ENCODE measurements at places on chromosomes 3 and 15. TPM values are rescaled to one million over a fixed set of nuclear protein-coding genes. Genes with fewer than 3 reads are reported as not detected.

ARGFX gene
- not detected for total RNA-seq

CHDH gene
- 0.07 TPM for total RNA-seq

PCLAF gene
- total RNA-seq = 64.4 TPM

CLDND1 gene
- 52.2 TPM for total RNA-seq

AADACL2 gene
- not detected for total RNA-seq

RPL32 gene
- total RNA-seq = 2,337 TPM

ITIH1 gene
- not detected for total RNA-seq

IL5RA gene
- total RNA-seq = not detected

FOXL2NB gene
- 0.92 TPM for total RNA-seq

GNAT1 gene
- total RNA-seq = not detected

SHF gene
- total RNA-seq = 0.44 TPM

XIRP1 gene
- total RNA-seq = not detected

CCDC191 gene
- total RNA-seq = 1.7 TPM

REC114 gene
- not detected for total RNA-seq

UBXN7 gene
- 17.8 TPM for total RNA-seq

AMOTL2 gene
- total RNA-seq = 79.5 TPM

ACKR4 gene
- total RNA-seq = 0.31 TPM

HYKK gene
- 1.7 TPM for total RNA-seq

GPR15 gene
- not detected for total RNA-seq

MAP1A gene
- total RNA-seq = 0.24 TPM

GRK7 gene
- total RNA-seq = not detected

UBAP1L gene
- 0.49 TPM for total RNA-seq

CCR1 gene
- not detected for total RNA-seq

ZIC4 gene
- total RNA-seq = not detected

TGM5 gene
- not detected for total RNA-seq

IQCF6 gene
- total RNA-seq = not detected

ZMYND10 gene
- total RNA-seq = 0.44 TPM

UPK1B gene
- 4.8 TPM for total RNA-seq

ANKRD63 gene
- total RNA-seq = not detected

CFAP44 gene
- total RNA-seq = 1.0 TPM

TRH gene
- not detected for total RNA-seq

GP9 gene
- not detected for total RNA-seq

AMIGO3 gene
- not detected for total RNA-seq

PLA2G4D gene
- total RNA-seq = 0.07 TPM

ZPLD1 gene
- 0.46 TPM for total RNA-seq

GMNC gene
- total RNA-seq = not detected

FGD5 gene
- not detected for total RNA-seq

SERF2 gene
- total RNA-seq = 692 TPM

CDHR4 gene
- total RNA-seq = not detected

CCDC50 gene
- total RNA-seq = 56.2 TPM

SLC6A11 gene
- total RNA-seq = 5.7 TPM

FANCD2OS gene
- total RNA-seq = not detected

GOLGA8J gene
- 0.07 TPM for total RNA-seq

LTK gene
- not detected for total RNA-seq

EPHA3 gene
- total RNA-seq = 0.04 TPM

AQR gene
- total RNA-seq = 30.0 TPM

RTP1 gene
- not detected for total RNA-seq

INO80 gene
- total RNA-seq = 23.4 TPM

EPHB3 gene
- 10.8 TPM for total RNA-seq

NPRL2 gene
- total RNA-seq = 23.9 TPM

TF gene
- not detected for total RNA-seq

NEK11 gene
- total RNA-seq = 4.2 TPM

SLC4A7 gene
- 44.1 TPM for total RNA-seq

ERC2 gene
- total RNA-seq = not detected

Data from foreskin keratinocyte (primary cell).